Thoracic aorta (tissue), 2 donors: ENCODE measurements at places on chromosomes 4 and X. TPM values are rescaled to one million over a fixed set of nuclear protein-coding genes. Genes with fewer than 3 reads are reported as not detected.

DNA sequence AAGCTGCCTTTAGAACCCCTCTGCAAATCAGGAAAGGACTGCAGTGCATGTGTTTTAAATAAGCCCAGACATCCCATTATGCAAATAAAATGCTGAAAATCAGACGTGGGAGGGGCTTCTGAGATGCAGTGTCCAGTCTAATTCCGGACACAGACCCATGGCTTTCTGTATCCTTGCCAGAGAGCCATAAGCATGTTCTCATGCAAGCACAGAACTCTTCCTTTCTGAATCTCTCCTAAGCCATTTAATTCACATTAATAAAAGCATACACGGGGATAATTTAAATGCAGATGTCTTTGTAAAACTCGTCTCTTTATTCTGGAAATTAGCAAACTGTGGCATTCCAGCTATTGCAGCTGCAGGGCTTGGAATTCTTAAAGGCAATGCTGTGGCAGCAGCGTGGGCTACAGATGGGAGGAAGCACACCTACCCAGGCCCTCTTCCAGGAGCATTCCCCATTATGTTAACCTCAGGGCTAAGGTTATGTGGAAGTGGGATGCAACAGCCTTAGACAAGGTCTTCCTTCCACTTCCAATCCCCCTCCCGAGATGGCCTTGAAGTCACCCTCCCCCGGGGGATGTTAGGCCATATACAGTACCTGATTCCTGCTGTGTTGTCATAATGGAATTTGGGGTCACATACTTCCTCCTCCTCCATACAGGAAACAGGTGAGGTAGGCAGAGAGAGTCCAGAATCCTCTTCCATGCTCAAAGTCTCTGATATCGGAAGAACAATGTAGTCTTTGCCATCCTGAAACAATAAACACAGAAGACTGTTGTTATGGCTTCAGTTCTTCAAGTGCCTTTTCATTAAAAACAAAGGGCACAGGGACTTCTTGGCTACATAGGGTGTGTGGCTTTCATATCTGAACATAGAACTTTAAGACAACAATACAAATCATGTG is 38.1 kb downstream of the KDR start:
- H3K4me1 ChIP-seq: peaks cover 7% of the 10 kb centered on the region
- H3K27me3 ChIP-seq: no peaks in the 10 kb centered on the region
- DNase-seq: no peak
- H3K27ac ChIP-seq: no peak overlapping the region

The RASL11B gene
- 5.4 TPM for total RNA-seq

GRCh38 chr4:13705521-13706041 is 78.1 kb upstream of the BOD1L1 start:
- H3K27me3 ChIP-seq: no peaks in the 10 kb centered on the region
- H3K27ac ChIP-seq: no peak overlapping the region
- DNase-seq: no peak
- H3K4me3 ChIP-seq: no peak overlapping the region

The SLC16A2 gene
- total RNA-seq: 7.9 TPM

- DNase-seq: no peak
- H3K27ac ChIP-seq: no peak overlapping the region
- peaks cover 14% of the 10 kb centered on the region for H3K4me1 ChIP-seq
- no peaks in the 10 kb centered on the region for H3K36me3 ChIP-seq
- no peak overlapping the region for H3K4me3 ChIP-seq
Observed at GRCh38 chr4:1685235-1686150, 1.4 kb upstream of the FAM53A start.

DNA sequence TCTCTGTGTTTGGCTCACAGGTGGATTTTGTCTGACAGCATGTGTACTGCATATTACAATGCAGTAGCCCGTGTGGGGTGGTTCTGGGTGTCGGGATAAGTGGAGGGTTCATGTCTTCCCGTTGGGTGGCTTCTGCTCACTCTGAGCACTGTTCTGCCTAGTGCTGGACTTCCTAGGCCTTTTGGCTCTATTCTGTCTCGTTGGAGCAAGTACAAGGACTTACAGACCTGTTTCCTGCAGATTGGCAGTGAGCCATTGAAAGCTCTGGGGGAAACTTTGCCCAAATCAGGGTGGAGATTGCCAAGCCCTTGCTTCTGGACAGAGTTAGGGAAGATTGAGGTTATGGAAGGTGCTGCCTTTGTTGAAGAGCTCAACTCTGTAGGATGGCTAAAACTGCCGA is 91.1 kb upstream of the SLC4A4 start:
- H3K36me3 ChIP-seq: no peaks in the 10 kb centered on the region
- DNase-seq: no peak
- peaks cover 7% of the 10 kb centered on the region for H3K4me1 ChIP-seq
- no peak overlapping the region for H3K4me3 ChIP-seq
- H3K27ac ChIP-seq: no peak overlapping the region

- H3K27ac ChIP-seq: no peak overlapping the region
- no peak overlapping the region for H3K4me3 ChIP-seq
Observed at GRCh38 chr4:69843932-69844331, 16.0 kb downstream of the SULT1E1 start.

- DNase-seq: peak; percentile 39
- H3K4me1 ChIP-seq: peaks cover 8% of the 10 kb centered on the region
- H3K36me3 ChIP-seq: no peaks in the 10 kb centered on the region
- H3K4me3 ChIP-seq: peak overlapping the region; percentile 82
Observed at GRCh38 chr4:7103607-7104365, 35.9 kb upstream of the GRPEL1 start.

The BEND2 gene
- not detected for total RNA-seq

GRCh38 chr4:99852199-99852749 is 35.6 kb downstream of the DAPP1 start:
- H3K27ac ChIP-seq: no peak overlapping the region
- DNase-seq: no peak
- no peaks in the 10 kb centered on the region for H3K4me1 ChIP-seq
- H3K27me3 ChIP-seq: no peaks in the 10 kb centered on the region
- no peaks in the 10 kb centered on the region for H3K36me3 ChIP-seq

- H3K4me3 ChIP-seq: no peak overlapping the region
- no peak for DNase-seq
- no peaks in the 10 kb centered on the region for H3K36me3 ChIP-seq
- H3K4me1 ChIP-seq: peaks cover 20% of the 10 kb centered on the region
- no peak overlapping the region for H3K27ac ChIP-seq
- no peaks in the 10 kb centered on the region for H3K27me3 ChIP-seq
Observed at GRCh38 chr4:154360491-154360890, 131.1 kb downstream of the DCHS2 start.
